ENCODE measurements at places on chromosomes 6 and 20.
A peak's percentile ranks its signal among the peaks of the same experiment; 100 is the strongest.

DNA sequence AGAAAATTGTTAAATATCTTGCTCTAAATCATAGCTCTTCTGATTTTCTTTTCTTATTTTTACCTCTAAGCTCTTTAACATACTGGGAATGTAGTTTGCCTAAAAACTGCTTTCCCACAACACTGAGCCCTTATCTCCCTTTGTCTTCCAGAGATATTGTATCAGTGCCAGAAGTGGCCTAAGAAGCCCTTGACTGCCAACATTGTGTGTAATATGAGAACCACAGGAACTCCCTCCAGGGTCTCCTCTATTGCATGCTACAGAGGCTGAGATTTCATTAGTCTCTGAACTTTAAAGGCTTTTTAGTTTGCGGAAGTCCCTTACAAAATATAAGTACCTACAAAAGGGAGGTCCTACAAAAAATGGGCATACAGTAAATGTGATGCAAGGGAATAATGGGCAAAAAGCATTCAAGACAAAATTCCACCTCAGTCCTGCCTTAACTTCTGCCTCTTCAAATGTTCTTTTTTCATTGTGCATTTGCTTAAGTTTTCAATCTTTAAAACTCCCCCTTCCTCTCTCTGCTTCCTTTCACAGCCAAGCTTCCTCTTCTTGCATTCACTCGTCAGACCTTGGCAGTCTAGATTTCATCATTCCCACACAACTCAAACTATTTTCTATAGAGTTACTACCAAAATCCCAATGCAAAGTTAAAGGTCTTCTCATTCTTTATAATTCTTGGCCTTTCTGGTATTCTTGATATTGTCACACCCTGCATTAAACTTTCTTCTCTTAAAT is 76.5 kb downstream of the ADGRG6 start:
- no peak for DNase-seq

DNA sequence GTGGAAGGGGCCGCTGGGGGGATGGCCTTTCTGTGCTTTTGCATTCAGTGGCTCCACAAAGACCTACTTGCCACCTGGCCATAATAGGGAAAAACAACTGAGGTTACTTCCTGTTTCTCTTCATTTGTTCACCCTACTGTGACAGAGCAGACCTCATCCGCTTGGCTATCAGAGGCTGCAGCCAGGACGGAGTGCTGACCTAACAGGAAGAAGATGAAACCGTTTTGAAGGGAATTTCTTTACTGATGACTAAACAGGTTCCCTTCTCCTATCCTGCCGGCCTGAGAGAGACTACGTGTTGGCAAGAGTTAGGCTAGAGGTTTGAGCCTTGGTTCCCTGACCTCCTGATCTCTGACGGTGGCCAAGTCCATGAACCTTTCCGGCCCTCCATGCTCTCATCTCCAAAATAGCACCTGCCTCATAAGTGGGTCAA is 21.3 kb downstream of the PRR18 start:
- DNase-seq = peak; percentile 28

GRCh38 chr6:106634565-106634964 is 5.2 kb downstream of the QRSL1 start:
- DNase-seq = no peak

- no peak for DNase-seq
Measured at GRCh38 chr6:166318649-166319600, 10.7 kb upstream of the PRR18 start.

DNA sequence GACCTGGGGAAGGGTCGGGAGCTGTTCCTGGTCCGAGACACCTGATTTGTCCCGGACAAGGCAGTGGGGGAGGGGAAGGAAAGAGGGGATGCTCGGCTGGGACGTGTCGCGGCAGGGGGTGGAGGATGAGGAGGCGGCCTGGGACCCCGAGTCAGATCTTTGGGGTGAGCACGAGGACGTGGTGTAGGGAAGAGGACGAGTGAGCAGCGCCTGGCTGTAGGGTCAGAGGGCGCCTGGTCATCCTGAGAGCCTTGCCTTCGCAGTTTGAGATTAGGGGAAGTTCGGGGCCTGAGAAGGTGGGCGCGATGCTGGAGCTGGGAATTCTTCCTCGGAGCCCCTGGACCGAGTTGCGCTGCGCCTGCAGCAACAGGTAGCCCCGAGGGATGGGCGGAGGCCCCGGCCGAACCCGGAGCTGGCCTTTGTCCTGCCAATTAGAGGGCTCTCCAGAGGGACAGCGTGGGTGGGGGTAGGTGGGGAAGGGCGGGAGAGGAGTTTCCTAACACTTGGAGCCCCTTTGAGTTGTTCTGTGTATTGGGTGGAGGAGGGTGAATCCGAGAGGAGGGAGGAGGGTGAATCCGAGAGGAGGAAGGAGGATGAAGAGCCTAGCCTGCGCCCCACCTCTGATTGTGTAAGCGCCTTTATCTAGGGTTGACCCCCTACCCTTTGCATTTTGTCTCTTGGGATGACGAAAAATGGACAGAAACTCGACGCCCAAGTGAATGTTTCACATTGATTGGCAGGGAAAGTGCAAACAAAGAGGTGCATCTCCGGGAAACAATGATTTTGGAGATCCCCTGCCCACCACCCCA is 72.0 kb downstream of the SOX4 start:
- no peak for DNase-seq

DNA sequence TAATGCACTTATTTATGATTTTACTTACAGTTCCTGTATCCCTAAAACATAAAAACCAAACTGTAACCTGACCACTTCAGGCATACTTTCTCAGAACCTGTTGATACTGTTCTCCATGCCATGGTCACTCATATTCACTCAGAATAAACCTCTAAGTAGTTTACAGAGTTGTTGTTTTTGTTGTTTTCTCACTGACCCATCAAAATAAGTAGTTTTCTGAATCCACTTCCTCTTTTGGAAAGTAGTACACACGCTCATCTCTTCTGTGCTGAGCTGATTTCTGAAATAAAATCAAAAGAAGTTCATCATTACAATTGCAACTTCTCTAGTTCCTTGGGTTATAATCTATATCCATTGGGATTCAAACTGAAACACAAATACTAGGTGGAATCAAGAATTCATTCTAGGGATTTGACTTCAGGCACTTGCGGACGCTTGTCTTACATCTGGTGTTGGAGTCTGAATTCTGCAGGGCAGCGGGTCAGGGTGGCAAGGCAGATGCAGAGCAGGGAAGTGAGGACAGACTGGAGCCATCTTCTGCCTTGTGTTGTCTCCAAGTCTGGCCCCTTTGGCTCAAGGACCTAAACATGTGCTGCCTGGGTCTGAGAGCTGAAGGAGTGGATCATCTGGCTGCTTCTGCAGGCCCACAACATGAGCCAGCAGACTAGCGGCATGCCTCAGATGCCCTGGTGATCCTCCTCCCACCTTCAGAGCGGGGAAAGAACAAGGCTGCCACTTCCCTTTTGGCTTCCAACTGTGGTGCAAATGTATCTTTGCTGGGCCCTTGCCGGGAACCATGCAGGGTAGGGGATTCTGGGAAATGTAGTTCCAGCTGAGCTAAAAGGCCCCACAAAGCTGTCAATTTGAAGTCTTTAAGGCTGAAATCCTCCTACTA is 167.9 kb upstream of the MYLIP start:
- no peak for DNase-seq

- no peak for DNase-seq
Measured at GRCh38 chr20:49747707-49748524, 34.2 kb upstream of the B4GALT5 start.

DNA sequence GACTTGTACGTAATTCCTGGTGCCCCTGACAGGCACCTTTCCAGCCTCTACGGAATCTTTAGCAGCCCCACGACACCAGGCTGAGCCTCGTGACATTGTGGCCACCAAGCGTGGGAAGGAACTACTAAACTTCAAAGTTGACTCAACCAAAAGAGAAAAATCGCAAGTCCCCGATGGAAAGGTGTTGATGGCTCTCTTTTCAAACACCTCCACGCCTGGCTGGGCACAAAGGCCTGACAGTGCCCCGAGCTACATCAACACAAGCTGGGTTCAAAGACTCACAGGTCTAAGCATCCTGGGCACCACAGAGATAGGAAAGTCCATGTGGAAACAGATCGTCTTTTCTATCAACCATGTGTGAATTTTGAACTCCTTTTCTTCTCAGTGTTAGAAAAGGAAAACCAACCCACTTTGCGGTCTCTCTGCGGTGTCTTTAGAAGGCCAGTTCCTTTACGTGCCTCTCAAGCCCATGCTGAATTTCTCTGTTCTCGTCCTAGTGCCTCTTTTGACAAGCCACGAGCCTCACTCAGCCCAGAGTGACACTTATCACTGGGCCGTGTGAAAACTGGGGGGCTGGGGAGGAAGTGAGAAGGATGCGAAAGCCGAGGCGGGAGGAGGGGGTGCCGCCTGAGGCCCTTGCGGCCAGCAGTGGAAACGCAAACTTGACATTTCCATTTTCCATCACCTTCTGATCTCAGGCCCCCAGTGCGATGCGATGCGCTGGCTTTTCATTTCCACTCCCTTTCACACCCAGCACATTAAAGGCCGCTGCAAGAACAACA is 59.4 kb downstream of the GFOD1 start:
- DNase-seq = peak; percentile 83

DNA sequence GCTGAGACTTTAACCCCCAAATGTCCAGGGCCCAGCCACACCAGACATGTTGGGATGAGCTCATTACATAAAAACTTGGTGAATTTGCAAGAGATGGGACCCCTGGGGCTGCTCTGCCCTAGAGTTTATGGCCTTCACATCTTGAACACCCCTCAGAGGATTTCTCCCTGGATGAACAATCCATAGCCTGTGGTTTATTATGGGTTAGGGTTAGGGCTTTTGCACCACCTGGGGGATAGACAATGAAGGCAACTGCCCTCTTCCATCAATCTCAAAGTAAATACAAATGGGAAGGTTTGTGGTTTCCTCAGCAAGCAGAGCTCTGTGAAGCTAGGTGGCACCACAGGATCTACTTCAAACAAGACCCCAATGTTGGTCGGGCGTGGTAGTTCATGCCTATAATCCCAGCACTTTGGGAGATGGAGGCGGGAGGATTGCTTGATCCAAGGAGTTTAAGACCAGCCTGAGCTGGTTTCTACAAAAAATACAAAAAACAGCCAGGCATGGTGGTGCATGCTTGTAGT is 17.4 kb downstream of the SPINT3 start:
- DNase-seq = no peak

- no peak for DNase-seq
Measured at GRCh38 chr6:138278326-138278725, 60.0 kb upstream of the PBOV1 start.

DNA sequence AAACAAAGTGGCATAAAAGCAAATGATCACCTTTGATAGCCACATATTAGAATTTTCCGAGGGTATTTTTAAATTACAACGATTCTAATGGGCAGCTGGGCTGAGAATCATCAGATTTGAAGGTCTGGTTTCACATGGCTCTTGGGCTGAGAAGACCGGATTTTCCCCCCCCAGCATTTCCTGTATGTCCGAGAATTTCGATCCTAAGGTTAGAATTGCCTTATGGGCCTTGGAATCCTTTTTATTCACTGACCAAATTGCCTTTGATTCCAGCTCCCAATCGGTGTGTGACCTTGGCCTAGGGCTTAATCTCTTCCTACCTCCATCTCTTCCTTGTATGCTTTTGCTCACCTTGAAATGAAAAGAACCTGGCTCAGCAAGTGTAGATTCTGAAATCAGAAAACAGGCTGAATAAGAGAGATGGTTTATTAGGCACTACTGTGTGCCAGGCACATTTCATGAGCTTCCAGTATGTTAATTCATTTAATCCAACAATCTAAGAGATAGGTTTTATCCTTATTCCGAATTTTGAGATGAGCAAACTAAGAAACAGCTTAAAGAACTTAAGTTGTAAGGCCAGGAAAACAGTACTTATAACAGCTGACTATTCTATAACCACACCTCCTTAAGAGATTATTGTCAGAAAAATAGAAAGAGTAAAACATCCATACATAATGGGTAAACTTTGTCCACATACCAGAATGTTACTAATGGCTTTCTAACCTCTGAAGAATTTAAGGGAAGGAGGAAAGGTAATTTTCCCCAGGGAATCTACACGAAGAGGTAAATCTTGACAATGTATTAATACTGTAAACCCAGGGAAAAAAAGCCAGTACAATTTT is 39.4 kb downstream of the HFE start:
- no peak for DNase-seq

GRCh38 chr20:10178727-10179313 is 39.8 kb upstream of the SNAP25 start:
- no peak for DNase-seq

DNA sequence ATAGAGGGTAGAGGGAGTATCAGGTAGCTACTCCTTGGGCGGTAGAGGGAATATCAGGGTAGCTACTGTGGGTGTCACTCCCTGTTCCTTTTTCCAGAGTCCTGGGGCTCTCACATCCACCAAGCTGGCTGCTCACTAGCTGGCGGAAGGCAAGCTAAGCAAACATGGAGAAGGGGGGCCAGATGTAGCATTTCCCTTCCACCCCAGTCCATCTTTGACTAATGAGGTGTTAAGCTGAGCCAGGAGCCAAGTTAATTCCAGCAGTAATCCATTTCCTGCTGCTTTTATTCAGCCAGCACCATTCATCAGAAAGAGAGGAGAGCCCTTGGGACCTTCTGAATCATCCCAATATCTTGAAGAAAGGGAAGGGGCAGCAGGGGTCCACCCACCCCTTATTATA is 330.0 kb downstream of the ZFAND3 start:
- DNase-seq = no peak

DNA sequence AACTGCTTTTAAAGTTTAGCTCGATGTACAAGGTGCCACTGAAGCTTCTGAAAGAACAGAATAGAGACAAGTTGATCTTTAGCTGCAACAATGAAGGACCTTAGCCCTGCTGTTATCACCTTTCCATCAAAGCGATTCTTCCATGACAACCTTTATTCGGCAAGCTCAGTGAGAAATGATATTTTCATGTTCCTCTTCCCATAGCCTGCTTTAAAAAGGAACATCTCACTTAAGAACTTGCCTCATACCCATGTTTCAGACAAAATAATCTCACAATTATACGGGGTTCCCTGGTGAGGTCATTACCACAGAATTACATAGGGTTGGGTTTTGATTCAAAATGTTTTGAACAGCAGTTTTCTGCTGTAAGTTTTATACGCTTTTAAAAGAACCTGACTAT is 264.2 kb downstream of the THBS2 start:
- DNase-seq = no peak

DNA sequence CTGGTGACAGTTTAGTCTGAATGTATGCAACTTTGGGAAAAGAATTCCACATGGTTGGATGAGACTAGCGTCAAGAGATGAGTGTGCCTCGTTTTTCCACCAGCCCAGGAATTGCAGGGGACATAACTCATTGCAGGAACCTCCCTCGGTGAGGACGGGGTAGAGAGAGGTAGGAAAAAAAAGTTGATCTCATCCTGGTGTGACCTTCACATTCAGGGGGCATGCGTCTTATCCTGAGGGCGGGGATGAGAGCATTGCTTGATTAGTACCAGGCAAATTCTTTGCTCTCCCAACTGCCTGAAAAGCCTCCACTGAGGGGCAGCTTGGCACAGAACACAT is 11.8 kb downstream of the TLDC2 start:
- DNase-seq = no peak
